NCI-H187 (cell line): ENCODE measurements at places on chromosomes 2 and 18.

DNA sequence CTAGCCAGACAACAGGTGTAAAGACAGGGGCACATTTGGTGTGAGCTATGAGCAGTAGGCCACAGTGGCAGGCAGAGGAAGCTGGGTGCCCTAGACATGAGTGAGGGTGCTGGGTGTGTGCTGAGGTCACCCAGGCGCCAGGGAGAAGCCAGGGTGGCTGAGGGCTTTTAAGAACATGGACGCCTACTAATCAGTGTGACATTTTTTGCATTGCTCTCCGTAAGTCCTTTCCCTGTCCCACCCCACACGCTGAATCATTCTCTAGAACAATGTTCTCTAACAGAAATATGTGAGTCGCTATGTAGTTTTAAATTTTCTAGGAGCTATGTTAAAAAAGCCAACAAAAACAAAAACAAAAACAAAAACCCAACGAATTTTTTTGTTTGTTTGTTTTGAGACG lies 204.5 kb upstream of the REV1 start:
- no peak for DNase-seq

- DNase-seq = no peak
These were observed 28.7 kb upstream of the C1D start for GRCh38 chr2:68091439-68092034.

DNA sequence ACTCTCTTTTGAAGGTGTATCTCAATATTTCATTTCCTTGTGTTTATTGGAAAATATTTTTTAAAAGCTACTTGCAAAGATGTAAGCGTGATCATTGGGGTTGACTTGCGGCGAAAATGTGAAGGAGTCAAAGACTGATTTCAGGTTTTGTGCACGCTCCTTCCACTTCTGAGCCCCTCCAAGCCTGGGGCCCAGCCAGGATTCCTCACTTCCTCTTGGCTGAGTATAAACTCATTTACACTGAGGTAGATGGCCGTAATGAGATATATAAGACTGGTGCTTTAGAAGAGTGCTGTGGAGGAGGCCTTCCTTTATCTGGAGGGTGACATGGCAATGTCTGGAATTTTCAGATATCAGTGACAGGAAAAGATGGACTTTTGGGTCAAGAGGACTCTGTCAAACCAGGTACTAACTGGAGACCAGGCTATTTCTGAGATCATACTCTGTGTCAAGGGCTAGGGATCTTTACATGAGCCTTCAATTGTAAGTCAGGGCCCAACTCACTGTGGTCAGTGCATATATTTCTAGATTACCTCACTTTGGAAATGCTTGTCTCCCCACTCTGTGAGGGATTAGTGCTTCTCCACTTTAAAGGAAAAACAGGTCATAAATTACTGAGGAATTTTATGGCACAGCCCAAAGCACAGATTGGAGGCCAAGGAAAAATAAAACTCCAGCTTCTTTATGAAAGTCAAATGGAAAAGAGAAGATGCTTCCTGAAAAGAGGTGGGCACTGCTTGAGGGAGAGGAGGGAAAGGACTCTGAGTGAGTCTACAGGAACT lies 22.8 kb downstream of the PRKCE start:
- DNase-seq = no peak

- DNase-seq = no peak
These were observed 120.8 kb downstream of the RHBDD1 start for GRCh38 chr2:226956659-226957058.

DNA sequence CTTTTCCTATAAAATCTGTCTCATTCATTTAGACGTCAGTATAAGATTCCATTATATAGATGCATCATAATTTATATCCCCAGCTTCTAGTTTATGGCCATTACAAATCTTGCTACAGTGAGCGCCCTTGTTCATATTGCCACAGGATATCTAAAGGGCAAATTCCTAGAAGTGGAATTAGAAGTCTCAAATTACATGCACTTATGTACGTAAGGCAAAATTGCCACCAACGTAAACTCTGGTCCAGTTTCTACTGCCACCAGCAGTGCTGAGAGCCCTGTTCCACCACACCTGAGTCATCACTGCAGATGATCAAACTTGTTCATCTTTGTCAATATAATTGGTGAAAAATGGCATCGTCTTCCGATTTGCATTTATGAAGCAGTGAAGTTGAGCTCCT lies 90.9 kb upstream of the ID2 start:
- peak; percentile 36 for DNase-seq

DNA sequence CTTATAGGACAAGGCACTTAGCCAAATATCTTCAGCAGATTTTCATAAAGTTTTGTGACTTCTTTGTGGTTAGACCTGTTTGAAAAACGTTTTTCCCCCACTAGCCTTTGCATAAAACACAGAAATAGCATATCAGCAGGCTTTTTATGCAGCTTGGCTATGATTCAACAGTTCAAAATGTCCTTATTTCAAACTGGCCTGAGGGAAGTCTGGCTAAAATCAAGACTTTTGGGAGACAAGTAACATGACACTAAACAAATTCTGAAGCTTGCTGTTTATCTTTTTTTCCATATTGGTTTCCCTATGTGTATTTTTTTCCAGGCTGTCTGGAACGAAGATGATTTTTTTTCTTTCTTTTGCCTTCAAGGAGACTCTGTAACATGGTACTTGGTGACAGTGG lies 95.1 kb upstream of the L3MBTL4 start:
- no peak for DNase-seq

- DNase-seq = no peak
These were observed 22.0 kb upstream of the FIGN start for GRCh38 chr2:163757814-163758213.

DNA sequence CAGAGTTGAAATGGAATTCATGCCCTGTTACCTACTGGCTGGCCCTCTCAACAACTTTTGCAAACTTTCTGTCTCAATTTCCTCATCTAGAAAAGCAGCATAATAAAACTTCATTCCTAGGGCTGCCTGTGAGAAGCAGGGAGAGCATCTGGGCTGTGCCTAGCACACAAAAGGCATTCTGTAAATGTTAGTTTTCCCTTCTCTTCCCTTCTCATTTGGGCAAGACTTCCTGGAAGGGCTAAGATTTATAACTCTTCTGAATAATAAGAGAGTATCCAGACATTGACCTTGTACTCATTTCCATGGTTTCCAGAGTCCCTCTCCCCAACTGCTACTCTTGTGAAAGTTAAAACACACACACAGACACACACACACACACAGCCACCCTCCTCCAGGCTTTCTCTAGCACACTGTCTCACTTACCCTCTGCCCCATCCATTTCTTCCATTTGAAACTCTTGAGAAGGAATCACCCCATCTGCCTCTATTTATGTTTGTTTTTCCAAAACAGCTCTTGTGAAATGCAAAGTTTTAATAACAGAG lies 302.1 kb downstream of the SMAD2 start:
- DNase-seq = no peak

DNA sequence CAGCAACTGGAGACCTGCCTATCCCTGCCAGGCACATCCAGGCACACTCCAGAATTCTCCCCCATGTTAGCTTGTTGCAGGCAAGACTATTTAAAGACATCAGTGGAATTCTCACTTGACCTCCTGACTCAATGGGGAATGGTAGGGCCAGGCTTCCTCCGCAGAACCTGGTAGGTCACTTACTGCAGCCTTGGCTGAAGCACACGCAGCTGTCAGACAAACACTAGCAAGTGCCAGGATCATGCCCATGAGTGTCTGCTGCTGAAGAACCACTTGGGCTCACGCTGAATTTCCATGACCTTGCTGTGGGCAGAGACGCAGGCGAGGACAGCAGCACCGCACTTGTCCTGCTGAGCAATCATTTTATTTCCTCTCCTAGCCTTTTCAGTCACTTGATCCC lies 3.2 kb downstream of the LRRC30 start:
- DNase-seq = no peak

- DNase-seq = no peak
These were observed 102.9 kb upstream of the CCDC195 start for GRCh38 chr2:224819075-224819474.

DNA sequence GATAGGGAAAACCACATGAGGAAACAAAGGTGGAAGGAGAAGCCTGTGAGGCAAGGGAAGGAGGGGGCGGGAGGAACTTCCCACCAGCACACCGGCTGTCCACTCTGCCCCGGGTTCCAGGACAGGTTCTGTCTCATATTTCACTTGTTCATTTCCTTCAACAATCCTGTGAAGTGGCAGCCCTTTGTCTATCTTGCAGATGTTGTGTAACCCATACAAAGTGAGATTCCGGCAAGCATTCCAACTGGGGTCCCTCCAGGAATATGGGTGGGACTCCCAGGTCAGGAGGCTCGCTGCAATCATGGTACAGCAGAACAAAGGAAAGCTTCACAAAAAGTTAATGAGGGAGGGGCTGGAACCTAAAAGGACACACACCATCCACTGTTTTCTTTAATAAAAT lies 271.3 kb upstream of the PXDN start:
- DNase-seq = no peak

- DNase-seq = no peak
These were observed 431.9 kb downstream of the PLCL1 start for GRCh38 chr2:198236338-198236737.

DNA sequence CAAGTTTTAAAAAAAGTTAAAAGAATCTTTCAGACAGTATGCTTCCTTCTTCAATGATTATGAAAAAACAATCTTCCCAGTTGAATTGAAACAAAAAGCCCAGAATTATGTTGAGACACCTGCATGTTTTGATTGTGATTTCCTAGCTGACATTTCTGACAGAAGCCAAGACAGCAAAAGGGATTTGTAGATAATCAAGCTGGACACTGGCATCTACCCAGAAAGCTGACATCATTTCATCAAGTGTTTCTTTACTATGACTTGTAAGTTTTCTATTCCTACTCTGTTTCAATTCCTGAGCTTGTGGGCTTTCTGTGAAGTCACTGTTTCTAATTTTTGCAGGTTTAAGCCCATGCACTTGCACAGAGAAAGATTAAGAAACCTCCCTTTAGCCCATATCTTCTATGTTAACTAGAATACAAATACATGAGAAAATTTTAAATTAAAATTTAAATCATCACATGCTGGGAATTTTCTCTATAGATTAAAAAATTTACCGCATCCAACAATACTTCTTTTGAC lies 82.9 kb upstream of the CCDC85A start:
- DNase-seq = no peak

- DNase-seq = no peak
These were observed 24.5 kb downstream of the DARS1 start for GRCh38 chr2:135960656-135961551.

DNA sequence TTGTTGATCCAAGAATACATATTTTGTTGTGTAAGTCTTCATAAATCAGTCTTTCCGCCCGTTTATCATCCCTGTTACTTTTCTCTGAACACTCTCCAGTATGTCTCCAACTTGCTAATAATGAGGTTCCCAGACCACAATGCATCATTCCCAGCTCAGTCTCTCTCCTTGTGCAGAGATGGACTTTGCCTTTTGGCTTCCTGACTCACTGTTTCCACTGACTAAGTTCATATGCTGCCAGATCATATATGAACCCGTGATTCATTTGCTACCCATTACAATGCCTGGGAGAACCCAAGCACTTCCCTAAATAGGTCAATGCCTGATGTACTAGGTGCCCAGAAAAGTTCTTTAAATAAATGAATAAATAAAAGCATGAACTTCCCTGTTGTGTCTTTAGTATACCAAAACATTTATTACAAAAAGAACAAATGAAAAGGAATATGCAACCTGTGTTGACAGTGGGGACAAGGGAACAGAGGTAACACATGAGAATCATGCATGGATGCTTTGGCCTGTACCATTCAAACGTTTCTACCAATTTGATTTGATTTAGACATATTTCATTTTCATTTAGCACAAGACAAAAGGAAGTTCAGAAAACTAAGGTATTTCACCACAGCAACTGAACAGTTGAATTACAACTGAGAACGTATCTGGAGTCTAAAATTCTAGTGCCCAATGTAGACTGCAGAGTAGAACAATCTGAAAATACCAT lies 215.4 kb upstream of the HNRNPA3 start:
- no peak for DNase-seq

- no peak for DNase-seq
These were observed 351.9 kb downstream of the GALR1 start for GRCh38 chr18:77601567-77601966.
